ENCODE measurements at places on chromosomes 3 and 15.

GRCh38 chr3:110327870-110328269 is 743.7 kb upstream of the NECTIN3 start:
- DNase-seq: no peak

GRCh38 chr3:134711284-134711683 is 60.5 kb upstream of the KY start:
- DNase-seq: no peak

GRCh38 chr3:172111163-172111562 is 71.8 kb downstream of the FNDC3B start:
- no peak for DNase-seq

DNA sequence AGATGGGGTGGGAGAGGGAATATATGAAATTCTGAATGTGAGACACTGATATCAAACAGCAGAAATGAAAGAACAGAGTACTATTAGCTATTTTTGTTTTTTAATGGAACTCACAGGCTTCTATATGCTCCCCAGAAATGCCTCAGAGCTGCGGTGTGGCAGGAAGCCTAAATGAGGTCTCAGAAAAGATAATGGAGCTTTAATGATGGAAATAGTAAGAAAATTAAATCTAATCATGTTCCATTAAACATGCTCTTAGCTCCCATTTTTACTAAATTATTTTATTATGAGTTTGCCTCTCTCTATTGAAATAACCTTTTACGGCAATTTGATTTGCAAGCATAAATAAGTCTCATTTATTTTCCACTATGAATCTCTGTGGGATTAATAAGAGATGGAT is 378.9 kb downstream of the ULK4 start:
- no peak for DNase-seq

DNA sequence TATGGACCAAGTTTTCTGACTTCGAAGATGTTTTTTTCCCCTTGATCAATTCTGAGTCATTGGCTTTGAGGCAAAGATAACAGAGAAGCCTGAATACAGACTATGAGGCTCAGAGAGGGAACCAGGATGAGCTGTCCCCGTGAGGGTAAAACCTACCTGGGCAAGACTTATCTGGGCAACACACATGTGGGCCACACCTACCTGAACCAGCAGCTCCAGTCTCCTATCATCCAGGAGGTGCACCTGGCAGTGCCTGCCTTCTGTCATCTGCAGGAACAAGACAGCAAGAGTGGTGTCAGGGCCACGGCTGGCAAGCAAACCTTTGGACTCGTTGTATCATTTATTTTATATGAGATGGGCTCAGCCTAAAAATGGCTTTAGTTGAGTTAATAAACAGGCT is 72.6 kb downstream of the FRMD4B start:
- DNase-seq: no peak

GRCh38 chr3:111338059-111338698 is 203.8 kb upstream of the CD96 start:
- DNase-seq: peak; percentile 53

DNA sequence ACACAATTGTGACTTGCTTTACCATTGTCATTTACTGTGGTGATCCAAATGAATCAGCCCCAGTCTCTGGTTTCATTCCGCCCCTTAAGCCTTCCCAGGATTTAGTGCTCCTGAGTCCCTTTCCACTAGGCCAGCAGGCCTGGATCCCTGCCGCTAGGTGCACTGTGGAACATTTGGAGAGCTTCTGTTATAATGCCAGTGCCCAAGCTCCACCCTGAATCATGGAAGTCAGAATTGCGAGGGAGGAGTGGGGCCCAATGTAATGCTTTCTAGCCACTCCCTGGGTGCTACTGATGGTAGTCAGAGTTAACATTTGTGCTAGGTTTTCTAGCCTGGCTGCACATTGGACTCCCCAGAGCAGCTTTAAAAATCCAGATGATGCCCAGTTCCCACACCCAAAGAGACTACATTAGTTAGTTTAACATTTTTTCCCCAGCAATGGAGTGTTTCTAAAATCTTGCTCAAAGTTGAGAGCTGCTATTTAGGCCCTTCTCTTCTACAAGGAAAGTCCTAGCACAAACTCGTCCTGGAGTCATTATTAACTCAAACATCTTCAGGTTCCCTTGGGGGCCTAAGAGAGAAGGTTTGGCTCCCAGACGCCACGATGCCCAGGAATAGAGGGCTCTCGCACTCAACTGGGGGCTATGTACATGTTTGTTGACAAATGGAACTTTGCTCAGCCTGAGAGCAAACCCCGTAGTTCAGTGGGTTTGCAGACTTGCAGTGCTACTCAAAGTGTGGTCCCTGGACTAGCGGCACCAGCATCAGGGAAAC is 366.7 kb upstream of the PROK2 start:
- no peak for DNase-seq

- DNase-seq: no peak
Measured at GRCh38 chr15:92417716-92418115, 24.0 kb downstream of the ST8SIA2 start.

GRCh38 chr3:18847583-18848197 is 300.6 kb upstream of the KCNH8 start:
- no peak for DNase-seq

GRCh38 chr15:63422891-63423590 is 41.4 kb upstream of the CA12 start:
- DNase-seq: no peak

DNA sequence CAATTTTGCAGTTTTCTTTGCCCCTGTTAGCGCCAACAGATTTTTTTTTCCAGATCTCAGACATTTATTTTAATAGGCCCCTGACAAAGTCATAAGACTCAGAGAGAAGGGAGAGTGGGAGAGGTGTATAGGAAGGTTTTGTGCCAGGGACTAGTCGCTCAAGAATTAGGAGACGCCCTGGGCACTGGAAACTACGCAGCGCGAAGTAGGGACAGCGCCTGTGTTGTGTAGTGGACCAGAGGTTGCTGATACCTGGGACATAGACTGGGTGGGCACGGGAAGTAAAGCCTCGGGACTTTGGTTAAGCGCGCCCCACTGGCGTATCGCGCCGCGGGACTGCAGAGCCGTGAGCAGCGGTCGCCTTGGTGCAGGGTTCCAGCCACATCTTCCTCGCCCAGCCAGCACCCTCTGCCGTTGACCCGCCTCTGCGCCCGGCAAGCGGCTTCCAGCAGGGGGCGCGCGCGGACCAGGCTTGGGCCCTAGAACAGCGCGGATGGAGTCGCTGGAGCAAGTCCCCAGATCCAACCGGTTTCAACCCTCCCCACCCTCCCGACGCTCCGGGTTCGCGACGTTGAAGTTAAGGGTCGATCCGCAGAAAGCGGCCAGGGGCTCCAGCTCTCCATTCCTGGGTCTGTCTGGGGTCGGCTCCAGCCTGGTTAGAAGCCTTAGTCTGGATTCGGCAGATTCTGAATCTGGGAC is 3.0 kb upstream of the ISLR2 start:
- peak; percentile 93 for DNase-seq

DNA sequence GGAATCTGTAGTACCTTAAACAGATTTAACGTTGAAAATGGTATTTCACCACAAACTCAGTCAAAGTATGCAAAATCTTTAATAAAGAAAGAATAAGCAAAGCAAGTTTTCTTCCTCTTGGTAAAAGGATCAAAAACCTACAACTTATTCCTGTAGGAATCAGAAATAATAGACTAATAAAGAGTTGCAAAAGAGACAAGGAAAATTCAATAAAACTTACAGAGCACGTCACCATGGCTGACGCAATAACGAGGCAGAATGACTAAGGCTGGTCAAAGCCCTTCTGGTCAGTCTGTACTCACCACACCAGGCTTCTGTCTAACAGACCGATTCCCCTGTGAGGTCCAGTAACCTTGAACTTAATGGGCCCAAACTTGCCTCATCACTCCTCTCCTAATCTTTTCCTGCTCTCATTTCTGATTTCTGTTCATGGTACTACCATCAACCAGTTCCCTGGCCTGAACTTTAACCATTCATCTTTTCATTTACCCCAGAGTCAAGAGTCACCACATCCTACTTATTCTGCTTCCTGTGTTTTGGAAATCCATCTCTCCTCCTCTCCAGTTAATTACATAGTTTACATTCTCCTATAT is 5.0 kb downstream of the MASP1 start:
- no peak for DNase-seq

- no peak for DNase-seq
Measured at GRCh38 chr3:152628496-152628895, 206.4 kb upstream of the P2RY1 start.

DNA sequence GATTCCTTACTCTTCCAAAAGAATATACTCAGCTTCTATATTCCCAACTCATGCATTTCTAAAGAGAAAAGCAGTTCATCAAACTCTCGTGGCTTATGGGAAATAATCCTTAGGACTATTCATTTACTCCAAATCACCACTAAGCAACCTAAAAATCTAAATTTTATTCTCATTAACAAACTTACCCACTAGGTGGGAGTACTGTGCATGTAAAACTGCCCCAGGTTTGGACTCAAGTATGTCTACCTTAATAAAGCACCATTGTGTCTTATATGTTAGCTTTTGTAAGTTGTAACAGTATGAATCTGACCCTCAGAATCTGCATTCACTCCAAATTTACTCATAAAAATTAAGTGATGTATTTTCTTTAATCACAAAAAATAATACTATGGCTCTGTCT is 25.3 kb downstream of the RAD18 start:
- DNase-seq: no peak

GRCh38 chr3:59793976-59794375 is 744.2 kb upstream of the CFAP20DC start:
- DNase-seq: no peak

GRCh38 chr3:107680698-107681097 is 157.9 kb downstream of the BBX start:
- DNase-seq: no peak

GRCh38 chr15:60444289-60444912 is 34.5 kb downstream of the ICE2 start:
- DNase-seq: no peak

DNA sequence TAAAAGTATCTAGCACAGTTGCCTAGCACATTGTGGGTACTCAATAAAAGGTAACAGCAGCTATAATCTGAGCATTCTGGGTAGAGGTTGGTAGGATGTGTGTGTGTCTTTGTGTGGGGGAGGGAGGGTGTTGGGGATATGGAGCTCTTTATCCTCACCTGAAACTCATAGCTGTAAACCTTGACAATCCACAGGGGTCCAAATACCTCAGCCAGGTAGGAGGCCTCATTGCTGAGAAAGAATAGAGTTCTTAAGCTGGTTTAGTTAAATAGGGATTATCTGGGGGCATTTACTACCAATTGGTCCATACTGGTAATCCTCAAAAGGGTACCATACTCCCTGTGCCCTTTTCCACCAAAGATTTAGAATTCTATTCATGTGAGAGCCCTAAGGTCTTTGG is 3.9 kb downstream of the SERF2 start:
- no peak for DNase-seq

DNA sequence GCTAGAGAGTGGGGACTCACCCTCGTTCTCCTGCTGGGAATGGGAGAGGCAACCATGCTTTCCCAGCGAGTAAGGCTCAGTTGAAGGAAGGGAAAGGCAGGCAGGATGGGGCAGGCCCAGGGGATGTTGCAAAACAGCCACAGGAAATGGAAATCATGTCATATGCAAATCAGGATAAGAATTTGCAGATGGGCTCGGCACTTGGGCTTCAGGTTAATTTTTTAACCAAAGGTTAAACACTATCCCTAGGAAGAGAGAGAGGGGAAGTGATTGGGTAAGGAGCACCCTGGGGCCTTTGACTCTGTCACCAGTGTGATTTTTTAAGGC is 14.6 kb upstream of the PLA2G4E start:
- no peak for DNase-seq

DNA sequence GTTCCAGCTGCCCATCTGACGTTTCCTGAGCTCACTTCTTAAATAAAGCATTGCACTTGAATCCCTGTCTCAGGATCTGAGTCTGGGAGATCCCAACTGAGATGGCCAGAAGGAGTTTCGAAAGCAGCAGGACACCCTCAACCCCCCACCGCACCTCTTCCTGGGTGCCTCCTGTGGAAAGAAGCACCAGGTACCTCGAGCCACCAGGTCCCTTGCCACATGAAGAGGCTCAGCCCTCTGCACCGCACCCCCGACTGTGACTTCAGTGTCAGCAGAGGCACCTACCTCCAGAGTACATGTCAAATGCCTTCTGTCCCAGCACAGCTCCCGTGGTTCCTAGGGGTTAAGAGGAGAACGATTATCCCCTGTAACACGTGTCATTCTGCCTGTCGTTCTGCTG is 26.7 kb downstream of the FAM3D start:
- no peak for DNase-seq

All from femur (tissue), 1 donor.